ENCODE measurements at places on chromosomes 1 and 21.

DNA sequence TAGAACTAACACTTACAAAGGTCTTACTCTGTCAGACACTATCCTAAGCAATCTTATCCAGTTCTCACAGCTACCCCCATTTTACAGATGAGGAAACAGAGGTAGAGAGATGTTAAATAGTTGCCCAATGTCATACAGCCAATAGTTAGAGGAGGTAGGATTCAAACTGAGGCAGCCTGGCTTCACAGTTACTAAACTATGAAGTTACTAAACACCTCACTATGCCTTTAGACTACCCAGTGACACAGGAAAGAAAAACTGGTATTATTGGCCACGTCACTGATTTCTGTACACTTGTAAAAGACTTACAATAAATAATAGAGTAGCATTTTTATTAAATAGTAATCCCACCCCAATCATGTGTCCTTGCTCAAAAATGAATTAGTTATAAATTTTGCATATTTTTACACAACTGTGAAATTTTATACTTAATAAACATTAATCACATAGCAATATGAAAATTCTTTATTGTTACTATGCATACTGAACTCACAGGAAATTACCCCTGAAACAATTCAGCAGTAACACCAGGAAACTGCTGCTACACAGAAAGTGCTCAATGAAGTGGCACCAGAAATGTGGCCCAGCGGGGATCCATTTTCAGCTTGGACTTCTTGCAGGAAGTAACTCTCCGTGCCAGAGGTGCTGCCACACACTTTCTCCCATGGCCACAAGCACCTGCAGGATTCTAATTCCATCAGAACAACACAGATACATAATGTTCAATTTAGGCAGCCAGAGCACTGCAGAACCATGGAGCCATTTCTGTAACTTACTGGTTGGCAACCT, 69.4 kb downstream of the VAV3 start:
- DNase-seq = no peak

DNA sequence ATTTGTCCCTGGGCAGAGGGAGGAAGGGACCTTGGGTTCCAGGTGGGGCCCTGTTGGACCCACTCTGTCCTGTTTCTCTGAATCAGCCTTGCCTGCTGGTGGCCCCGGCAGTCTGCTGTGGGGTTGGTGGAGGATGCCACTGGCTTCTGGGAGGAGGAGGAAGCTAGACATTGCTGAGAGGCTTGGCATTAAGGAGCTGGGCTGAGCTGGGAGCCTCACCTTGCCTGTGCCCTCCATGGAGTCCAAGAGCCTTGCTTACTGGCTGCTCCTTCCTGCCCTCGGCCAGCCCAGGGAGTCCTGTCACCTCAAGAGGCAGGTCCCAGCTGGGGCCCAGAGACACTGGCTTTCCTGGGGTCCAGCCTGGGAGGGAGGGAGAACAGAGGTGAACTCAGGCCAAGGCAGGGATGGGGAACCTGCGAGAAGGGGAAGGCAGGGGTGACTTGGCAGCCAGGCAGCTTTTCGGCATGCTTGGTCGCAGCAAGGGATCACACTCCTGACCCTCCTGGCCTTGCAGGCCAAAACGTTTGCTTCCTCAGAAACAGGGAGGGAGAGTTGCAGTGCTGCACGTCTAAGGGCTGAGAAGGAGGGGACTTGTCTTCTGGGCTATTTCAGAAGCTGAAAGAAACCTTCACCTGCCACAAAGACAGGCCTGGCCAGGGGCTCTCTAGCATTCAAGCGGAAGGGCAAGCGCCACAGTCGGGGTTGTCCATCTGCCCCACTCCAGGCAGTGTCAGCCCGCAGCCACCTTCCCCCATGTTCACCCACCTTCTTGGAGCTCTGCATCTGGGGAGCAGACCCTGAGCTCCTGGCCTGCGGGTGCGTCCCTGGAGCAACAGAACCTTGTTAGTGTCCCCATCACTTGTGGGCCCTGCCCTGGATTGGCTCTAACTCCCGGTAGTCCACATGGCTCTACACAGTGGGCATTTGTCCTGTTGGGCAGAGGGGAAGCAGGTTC, 8.9 kb downstream of the TMEM201 start:
- no peak for DNase-seq

DNA sequence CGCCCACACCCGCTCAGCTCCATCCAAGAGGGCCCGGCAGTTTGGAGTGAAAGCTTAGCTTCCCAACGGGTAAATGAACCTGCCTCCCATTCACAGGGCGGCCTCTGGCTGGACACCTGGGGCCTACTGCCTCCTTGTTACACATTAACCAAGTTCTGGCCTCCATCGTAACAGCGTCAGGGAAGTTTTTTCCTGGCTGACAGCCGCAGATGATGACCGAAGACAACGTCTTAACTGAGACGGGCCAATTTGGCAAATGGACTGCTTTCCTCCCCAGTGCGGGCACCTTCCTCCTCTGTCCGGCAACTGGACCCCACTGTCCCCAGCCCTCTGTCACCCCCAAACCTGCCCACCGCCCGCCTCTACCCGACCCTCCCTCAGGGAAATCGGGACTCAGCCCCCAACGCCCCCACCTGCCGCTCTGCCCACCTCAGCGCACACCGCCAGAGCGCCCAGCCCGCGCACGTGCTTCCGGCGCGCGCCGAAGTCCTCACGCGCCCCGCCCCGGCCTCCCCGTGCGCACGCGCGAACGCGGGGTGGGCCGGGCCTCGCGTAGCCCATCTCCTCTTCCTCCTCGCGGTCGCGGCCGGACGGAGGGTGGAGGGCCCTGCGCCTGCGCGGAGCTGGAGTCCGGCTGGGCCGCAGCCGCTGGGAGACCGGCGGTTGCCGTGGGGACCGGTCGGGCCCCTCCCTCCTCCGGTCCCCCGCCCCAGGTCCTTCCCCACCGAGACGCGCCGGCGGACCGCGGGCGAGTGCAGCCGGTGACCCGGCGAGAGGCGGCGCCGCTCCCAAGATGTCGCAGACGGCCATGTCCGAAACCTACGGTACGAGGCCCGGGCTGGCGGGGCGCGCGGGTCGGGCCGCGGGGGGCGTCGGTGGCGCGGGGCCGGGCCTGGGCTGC, at the start of gene RAB4A:
Gene RAB4A, plus strand, starts transcription at position 565 of the 901 bp plus-strand sequence. Its CDS starts 229 bp downstream, at position 794.
- no peak for DNase-seq

GRCh38 chr1:38138498-38139233, 92.1 kb upstream of the POU3F1 start:
- DNase-seq = no peak

DNA sequence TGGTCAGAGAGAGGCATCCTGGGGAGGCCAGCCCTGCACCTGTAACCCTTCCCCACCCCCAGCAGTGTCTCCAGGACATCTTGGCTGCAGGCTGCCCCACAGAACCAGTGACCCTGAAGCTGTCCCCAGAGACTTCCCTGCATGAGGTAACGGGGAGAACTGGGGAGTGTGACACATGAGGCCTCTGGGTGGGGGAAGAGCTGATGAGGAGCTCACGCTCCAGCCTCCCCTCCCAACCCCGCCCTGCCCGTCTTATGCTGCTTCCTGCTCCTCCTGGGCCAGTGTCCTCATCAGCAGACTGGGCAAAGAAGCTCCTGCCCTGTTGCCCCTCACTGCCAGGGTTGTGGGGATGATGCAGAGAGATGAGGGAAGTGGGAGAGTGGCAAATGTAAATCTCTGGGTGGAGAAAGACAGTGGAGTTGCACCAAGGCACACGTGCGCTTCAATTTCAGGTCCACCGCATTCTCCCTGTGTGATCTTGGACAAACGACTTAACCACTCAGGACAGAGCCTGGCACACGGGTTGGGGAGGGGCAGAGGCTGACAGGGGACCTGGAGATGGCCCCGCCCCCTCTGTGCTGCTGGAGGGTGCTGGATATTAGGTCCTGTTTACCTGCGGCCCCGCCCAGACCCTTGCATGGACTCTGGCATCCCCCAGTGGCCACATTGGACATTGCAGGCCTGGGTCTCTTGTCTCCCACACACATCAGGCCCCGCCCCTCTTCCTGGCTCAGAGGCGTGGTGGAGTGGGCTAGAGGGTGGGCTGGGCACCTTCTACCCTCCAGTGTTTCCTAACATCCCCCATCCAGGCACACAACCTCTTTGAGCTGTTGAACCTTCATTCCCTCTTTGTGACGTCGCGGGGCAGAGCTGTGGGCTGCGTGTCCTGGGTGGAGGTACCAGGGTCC, 12.3 kb downstream of the CLCNKB start:
- peak; percentile 33 for DNase-seq

- no peak for DNase-seq
Observed at GRCh38 chr1:6545276-6546112, 8.8 kb downstream of the NOL9 start.

GRCh38 chr1:32761253-32761877, 55.8 kb downstream of the YARS1 start:
- DNase-seq = no peak

GRCh38 chr1:92864131-92864530, 32.3 kb downstream of the RPL5 start:
- no peak for DNase-seq

GRCh38 chr21:42850866-42851391, 28.4 kb downstream of the WDR4 start:
- DNase-seq = no peak

- DNase-seq = no peak
Observed at GRCh38 chr1:107004421-107004820, 52.1 kb upstream of the PRMT6 start.

GRCh38 chr1:234559902-234560676, 49.9 kb downstream of the IRF2BP2 start:
- no peak for DNase-seq

GRCh38 chr1:156400191-156400935, 31.4 kb downstream of the RHBG start:
- no peak for DNase-seq

- no peak for DNase-seq
Observed at GRCh38 chr1:147643974-147644373, 26.4 kb downstream of the ACP6 start.

GRCh38 chr21:44375281-44375651, 21.8 kb downstream of the TRPM2 start:
- no peak for DNase-seq

DNA sequence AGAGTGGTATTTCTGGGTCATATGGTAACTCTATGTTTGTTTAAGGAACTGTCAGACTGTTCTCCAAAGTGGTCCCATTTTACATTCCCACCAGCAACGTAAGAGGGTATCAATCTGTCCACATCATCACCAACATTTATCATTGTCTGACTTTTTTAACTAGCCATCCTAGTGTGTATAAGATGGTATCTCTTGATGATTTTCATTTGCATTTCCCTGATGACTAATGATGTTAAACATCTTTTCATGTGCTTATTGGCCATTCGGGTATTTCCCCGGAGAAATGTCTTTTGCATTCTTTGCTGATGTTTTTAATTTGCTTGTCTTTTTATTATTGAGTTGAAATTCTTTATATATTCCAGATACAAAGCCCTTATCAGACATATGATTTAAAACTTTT, 370.1 kb upstream of the NR5A2 start:
- DNase-seq = no peak

GRCh38 chr21:32099812-32100416, 178.9 kb downstream of the MIS18A start:
- no peak for DNase-seq
